ENCODE measurements at places on chromosomes 4 and X.
A peak's percentile ranks its signal among the peaks of the same experiment; 100 is the strongest.

GRCh38 chr4:152935143-152935542 lies 980 bp upstream of the FHDC1 start:
- peak; percentile 92 for DNase-seq

- no peak for DNase-seq
These were observed 14.3 kb upstream of the TDO2 start for GRCh38 chr4:155889031-155889793.

- no peak for DNase-seq
These were observed 72.2 kb upstream of the PUDP start for GRCh38 chrX:7220121-7220520.

DNA sequence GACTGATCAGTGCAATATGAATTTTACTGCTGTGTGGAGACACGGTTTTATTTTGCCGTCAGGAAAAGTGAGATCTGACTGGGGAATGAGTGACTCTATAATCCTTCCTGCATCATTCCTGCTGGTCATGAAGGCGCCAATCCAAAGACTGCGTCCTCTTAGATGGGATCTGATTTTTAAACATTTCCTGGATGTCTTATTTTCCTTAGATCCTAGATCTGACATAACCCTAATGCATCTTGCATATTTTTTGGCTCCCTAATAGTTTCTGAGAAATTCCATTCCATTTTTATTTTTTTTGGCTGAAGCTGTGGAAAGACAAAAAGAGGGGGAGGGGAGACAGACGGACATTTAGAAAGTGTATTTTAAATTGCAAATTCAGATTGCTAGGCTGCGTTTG lies 454.9 kb upstream of the FAT1 start:
- DNase-seq: no peak

GRCh38 chr4:163744861-163745260 lies 250.4 kb downstream of the TMA16 start:
- no peak for DNase-seq

DNA sequence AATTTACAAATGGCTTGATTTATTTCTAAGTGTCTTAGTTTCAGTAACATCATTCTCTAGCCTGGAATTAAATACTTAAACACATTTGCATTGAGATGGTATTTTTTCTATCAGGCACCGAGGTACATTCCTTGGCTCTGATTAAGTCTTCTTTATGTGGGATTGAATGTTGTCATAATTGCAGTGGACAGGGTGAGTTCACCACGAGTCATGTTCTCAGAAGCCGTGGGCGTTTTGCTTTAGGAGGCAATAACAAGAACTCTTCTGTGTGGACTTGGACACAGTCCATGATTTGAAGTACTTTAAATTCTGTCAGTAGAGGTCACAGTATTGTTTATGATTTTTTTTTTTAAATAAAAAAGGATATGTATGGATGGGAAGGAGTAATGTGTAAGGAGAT lies 57.1 kb upstream of the EFHC2 start:
- no peak for DNase-seq

GRCh38 chrX:71241301-71241700 lies 12.6 kb downstream of the ZMYM3 start:
- no peak for DNase-seq

DNA sequence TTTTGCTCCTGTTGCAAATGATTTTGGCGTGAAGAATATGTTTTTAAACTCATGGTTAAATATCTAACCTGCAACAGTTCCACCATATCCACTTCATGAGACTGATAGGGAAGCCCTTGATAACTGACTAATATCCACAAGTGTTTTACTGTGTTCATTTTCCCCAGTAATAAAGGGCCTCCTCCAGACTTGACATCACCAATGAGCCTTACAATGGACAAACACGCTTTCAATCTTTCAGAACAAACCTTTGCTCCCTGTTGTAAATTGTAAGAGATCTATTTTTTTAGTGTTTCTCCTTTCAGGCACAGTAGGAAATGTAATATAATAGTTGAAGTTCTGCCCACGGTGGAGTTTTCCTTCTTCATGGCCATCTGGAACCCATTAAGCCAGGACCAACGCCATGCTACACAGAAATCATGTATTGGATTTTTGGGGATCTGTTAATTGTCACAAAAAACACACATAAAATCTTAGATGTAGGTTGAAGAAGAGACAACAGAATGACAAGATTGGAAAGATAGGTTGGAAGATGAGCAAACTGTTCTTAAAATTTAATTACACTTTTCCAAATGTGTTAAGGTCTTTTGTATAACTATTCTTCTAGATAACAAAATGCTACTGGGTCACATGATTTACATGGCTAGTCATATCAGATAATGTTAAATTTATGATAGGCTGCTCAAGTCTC lies 1030.1 kb downstream of the FSTL5 start:
- DNase-seq: no peak

DNA sequence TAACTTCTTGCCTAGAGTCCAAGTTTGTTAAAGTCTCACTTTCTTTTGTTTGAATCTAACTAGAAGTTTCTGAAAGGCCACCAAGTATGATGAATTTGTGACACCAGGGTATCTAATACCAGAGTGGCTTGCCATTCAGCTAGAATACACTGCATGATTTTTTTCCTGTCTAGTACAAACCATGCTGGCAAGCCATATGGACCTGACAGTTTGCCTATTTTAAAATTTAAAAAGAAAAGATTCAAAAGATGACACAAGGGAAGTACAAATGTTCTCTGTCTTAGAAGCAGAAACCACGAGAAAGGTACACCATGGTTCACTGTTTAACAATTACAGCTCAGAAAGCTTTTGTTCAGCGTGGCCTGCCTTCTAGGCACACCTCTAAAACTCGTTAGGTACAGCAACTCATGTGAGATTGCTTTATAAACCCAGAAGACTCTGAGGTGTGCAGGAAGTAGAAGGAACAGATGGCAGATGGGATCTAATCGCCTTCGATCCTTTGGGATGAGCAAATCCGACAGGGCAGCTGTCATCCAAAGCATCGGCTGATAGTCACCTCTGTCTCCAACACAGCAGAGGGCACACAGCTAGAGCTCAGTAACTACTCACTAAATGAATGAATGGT lies 35.4 kb upstream of the CENPU start:
- DNase-seq: no peak

DNA sequence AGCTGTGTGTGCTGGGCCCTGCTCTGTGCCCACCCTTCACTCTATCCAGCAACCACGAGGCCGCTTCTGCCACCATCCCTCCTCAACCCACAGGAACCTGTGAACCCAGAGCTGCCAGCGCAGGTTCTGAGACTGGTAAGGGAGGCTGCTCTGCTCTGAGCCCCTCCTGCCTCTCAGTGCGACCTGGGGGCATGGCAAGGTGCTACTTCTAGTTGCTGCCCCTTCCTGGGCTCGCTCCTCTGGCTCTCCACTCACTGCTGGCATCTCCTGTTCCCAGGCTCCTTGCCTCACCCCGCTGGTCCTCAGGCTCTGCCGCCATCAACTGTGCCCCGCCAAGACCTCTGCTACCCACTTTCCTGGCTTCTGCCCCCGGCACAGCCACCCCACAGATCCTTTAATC lies 39.3 kb downstream of the RNF212 start:
- DNase-seq: no peak

GRCh38 chrX:146707781-146708180 lies 101.8 kb upstream of the CXorf51B start:
- DNase-seq: peak; percentile 58

- DNase-seq: peak; percentile 24
These were observed 24.1 kb downstream of the CSF2RA start for GRCh38 chrX:1292575-1293290.

DNA sequence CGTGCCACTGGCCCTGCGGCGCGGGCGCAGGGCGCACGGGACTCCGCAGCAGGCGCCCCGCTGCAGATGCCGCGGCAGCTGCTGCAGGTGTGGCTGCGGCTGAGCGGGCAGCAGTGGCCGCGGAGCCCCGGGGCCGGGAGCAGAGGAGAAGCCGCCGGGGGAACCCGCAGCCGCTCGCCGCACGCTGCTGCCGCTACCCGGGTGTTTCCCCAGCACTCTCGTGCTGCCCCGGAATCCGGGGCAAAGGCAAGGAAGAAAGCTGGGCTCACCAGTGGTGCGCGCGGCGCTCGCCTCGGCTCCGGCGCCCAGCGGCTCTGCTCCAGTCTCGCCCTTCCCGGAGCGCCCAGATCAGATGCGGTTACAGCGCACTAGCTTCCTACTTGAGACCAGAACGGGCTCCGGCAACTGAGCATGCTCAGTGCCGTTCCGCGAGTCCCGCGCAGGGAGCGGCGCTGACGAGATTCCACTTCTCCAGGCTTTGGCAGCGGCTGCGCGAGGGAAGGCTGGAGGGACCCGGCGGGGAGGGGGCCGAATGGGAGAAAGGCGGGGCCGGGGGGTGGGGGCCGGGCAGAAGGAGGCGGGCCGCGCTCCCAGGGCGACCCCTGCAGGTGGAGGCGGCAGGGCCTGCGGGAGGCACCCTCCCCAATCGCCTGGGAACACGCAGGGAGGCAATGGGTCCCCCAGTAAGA lies at the start of gene APBB2:
APBB2 (minus strand) TSS at position 407 of the 689 bp plus-strand sequence. CDS start 181,288 bp downstream, outside the sequence.
- peak; percentile 99 for DNase-seq

DNA sequence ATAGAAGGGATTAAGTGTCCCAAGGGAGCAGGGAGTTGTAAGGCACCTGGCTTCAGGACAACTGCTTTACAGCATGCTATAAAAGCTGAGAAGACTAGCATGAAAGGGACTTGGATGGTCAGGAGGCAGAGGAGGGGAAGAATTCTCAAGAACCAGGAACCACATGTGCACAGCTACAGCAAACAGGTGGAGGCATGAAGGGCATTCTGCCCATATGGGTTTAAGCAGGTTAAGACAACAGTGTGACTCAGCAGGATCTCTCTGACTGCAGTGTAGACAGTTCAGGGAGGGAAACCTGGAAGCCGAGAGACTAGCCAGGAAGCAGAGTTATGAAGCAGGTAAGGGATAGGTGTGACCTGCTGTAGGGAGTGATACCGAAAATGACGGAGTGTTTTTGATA lies 117.0 kb downstream of the DHRSX start:
- no peak for DNase-seq

DNA sequence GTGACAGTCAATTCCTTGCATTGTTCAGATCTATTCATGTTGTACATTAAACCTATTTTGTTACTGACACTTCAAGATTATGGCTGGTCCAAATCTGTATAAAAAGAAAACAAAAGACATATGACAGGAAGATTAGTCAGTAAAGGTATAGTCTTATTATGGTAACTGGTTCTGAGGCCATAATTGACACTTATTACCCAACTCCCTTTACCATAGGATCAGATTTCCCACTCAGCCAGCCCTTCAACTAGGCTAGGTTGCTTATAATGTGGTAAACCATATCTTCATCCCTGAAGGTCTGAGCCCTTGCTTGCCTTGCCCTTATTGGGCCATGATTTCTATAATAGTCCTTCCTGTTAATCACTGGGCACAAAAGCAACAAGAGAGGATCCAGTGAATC lies 289.6 kb downstream of the CXXC4 start:
- no peak for DNase-seq

DNA sequence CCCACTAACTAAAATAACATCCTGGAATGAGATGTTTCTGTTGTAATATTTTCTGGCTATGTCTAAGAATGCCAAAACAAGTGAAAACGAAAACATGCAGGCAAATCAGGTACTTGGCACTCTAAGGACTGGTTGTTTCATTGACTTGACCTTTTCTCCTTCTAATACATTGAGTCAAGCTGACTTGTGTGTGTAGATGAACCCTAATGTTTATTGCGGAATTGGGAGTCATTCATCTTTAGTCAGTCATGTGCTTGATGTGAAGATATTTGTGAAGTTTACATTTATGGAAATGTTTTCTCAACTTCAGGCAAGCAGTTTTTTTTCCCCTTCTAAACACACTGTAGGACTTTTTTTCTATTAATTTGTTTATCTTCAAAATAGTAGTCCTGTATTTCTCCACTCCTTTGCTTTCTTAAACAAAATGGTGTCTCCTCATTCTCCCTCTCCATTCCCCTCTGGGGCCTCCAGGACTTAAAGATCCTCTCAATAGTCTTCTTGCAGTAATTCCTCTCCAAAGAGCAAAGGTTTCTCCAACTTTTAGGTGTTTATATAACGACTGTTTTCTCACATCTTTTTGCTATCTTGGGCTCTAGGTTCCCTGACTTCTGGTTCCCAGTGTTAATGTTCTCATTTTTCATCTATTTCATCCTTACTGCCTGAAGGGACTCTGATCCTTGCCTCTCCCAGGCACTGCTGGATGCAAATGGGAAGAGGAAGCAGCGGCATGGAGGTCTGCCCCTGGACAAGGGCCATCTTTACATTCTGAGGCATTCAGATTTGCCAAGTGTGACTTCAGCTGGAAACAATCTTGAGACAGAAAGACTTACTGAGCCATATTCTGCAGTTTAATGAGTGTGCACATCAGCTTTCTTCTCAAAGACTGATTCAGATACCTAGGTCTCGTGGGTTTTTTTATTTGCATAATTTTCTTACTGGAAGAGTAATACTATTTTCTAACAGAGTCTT lies 166.4 kb downstream of the ARHGAP6 start:
- no peak for DNase-seq

DNA sequence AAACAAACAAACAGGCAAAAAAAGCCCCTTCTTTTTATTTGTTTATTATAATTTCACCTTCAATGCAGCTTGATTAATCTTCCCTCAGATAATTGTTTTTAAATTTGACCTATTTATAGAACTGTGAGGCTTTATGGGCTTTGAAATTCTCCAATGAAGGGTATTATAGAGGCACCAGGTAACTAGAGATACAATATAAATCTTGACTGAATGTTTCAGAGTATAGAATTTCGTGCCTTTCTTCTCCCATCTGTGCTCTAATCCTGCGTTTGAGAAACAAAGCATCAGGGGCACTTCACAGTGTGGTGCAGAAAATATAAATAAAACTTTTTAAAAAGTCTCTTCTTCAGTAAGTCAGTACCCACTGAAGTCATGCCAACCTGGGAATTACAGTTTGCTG lies 120.9 kb downstream of the ANKRD50 start:
- DNase-seq: no peak

DNA sequence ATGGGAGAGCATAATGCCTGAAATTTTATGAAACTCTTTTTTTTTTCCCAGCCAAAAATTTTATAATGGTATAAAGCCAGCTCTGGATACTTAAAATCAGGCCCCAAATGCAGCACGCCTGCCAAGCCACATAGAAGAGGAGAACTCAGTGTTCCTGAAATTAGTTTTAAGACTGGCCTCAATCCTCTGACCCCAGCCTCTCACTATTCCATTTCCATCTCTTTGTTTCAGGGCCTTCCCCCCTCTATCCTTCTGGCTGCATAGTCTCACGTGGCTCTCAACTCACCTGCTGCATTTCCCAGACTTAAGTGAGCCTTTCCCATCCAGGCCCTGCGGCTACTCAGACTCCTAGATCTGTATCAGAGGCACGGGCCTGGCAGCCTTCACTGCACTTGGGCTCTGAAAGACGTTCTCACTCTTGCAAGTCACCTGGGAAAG lies 5.2 kb upstream of the CBR4 start:
- DNase-seq: peak; percentile 59

GRCh38 chrX:37809970-37810369 lies 30.1 kb downstream of the CYBB start:
- DNase-seq: no peak
